ENCODE measurements at places on chromosomes 4 and X.

- DNase-seq: no peak
Observed at GRCh38 chrX:77493677-77494553, 46.7 kb downstream of the FGF16 start.

DNA sequence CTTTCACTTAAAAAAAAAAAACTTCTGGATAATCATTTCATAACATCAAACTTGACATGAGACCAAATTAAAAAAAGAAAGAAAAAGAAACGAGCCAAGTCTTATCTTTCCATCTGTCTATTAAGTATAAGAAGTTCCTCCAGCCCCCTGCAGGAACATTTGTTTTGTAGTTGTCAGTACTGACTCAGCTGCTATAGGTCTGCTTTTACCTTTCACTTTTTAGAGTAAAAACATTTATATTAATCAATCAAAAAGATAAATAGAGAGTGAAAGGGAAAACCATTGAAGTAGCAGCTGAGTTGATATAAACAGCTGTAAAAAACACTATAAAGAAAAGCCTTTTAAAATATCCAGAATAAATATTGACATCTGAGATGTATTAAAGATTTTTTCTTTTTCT is 46.1 kb downstream of the CCDC158 start:
- no peak for DNase-seq

DNA sequence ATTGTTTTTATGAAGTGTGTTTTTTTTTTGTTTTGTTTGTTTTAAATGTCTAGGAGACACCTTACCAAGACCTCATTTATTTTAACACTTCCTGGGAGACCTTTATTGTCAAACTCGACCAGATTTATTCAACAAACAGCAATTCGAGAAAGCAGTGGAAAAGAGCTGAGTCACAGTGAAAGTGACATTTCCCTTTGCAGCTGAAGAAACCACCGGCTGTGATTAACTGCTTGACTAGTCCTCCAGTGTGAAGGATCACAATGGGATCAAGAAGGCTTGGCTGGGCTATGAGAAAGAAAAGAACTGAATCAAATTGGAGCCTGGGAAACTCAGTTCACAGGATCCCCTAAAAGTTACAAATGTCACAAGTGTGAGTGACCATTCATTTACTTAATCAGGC is 11.9 kb upstream of the ADH7 start:
- DNase-seq: no peak

GRCh38 chr4:112421911-112422310 is 94.1 kb downstream of the NEUROG2 start:
- DNase-seq: no peak

- no peak for DNase-seq
Observed at GRCh38 chr4:88162626-88163025, 4.2 kb upstream of the ABCG2 start.
